ENCODE measurements at places on chromosomes 13 and 19. TPM values are rescaled to one million over a fixed set of nuclear protein-coding genes. Genes with fewer than 3 reads are reported as not detected.

CELF5 gene
- total RNA-seq: not detected

CLIP3 gene
- 1.3 TPM for total RNA-seq

APOC1 gene
- 1.8 TPM for total RNA-seq

PTGER1 gene
- total RNA-seq: 0.25 TPM

MEIOSIN gene
- not detected for total RNA-seq

ZNF793 gene
- 0.39 TPM for total RNA-seq

MTRF1 gene
- 7.2 TPM for total RNA-seq

Measured in dermis microvascular lymphatic vessel endothelial cell (primary cell).